ENCODE measurements at places on chromosomes 4 and X.

- no peak for DNase-seq
These were observed 18.5 kb downstream of the WDR1 start for GRCh38 chr4:10097906-10098779.

GRCh38 chr4:8557151-8558076 lies 22.8 kb upstream of the GPR78 start:
- no peak for DNase-seq

DNA sequence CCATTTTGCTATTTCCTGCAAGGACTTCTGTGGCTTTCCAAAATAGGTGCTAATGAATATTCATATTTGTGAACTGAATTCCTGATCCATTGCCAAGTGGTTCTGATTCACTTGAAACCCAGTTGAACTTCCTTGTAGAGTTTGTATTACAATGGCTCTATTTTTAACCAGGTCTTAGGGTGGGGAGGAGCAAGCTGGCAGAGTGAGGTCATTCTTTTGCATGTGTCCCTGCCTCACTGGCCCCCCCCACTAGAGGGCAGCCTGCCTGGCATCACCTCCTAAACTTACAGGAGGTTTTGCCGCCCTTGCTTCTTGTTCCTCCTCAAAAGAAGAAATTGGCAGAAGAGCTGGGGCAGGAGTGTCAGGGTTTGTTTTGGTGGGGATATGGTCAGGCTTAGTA lies 10.5 kb downstream of the PTTG2 start:
- peak; percentile 74 for DNase-seq

DNA sequence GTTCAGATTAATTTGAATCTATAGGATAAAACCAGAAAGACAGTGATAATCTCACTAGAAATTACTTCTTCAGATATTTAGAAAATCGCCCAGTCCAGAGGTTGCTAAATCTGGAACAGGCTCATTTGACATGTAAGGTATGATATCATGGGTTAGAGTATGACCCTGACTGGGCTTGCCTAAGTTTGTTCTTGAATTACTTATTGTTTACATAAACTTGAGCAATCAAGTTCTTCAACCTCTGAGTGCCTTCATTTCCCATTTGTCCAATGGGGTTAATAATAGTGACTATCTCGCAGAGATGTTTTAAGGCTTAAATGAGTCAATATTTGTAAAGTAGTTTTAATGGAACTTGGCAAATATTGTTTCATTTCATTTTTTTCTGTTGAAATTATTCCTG lies 1947.6 kb upstream of the IGFBP7 start:
- DNase-seq: no peak

DNA sequence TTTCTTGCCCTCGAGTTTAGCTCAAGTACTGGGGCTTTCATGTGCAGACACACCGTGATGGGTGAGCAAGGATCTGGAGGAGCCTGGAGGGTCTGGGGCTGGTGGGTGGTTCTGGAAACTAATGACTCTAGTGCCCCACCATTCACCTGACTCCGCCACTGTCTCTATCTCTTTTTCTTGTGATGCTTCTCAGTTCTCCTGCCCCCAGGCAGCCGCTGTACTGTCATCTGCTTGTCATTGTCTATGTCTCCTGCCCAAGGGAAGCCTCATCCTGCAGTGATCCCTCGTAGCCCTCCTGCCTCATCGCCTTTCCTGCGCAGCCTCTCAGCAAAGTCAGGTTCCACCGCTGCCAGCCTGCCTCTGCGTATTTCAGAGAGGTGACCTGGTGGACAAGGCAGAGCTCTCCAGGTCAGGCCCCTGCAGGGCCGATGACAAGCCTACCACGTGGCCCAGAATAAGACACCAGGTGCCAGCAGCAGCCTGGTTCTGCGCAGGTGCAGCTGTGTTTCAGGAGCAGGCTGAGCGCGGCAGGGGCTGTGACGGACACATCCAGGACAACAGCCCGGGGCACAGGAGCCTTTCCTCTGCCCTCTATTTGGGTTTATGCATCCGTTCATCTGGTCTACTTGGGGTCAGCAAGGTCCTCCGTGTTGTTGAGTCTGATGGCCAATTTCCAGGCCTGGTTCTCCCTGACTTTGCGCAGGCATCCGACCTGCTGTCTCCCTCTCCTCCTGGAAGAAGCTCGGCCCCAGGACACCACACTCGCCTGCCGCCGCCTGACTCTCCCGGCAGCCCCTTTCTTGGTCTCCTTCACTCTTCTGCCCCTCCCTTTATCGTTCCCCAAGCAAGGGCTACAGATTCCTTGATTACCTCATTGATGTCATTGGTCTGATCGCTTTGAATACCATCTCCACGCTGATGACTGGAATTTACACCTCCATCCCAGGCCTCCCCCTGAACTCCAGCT lies 30.9 kb upstream of the CDKN2AIP start:
- DNase-seq: no peak

- DNase-seq: no peak
These were observed 708.8 kb upstream of the GRIA3 start for GRCh38 chrX:122475306-122475705.

DNA sequence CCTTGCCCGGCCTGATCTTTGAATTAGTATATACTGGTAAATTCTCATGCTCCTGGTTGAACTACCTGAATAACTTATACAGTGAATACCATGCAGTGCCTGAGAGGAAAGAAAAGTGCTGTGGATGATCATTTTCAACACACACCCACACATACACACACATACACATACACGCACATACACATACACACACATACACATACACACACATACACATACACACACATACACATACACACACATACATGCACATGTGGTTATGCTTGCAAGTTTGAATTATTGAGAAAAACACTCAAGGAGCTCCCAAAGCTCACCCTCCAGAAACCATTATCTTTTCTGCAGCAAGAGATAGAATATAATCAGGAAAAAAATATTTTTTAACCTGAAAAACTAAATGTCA lies 366.9 kb upstream of the RASGEF1B start:
- no peak for DNase-seq

DNA sequence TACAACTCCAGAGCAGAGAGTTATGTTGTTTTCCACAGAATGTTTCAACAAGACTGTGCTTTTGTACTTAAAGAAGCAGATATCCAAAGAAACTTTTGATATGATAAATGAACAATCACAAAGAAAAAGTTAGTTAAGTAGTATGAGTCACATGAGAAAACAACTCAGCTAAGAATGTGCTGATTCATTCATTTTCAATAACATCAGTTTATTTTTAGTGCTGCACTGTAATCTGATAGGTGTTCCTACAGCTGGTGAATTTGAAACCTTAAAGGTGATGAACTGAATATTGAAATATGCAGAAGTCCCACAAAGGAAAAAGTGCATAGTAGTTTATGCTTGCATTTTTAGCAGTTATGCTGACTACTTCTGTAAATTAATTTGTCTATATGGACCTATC lies 180.3 kb upstream of the TENM3 start:
- peak; percentile 49 for DNase-seq

- DNase-seq: no peak
These were observed 67.0 kb upstream of the BCOR start for GRCh38 chrX:40164751-40165150.

DNA sequence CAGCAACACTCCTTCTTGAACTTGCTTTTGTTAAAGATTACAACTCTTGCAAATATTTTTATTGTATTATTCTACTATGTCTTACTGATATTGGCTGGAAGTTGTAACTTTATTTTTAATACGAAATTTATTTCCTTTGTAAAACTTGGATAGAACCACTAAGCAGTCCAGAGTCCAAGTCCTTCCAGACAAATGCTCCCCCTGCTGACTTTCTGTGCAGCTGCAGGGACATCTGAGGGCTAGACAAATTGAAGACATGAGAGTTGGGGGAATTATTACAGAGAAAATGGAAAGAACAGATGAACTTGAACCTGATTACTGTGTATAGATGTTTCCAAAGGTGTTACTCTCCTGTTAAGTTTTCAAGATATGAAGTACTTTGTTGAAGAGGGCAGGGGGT lies 238.8 kb downstream of the GRIA3 start:
- DNase-seq: peak; percentile 51

DNA sequence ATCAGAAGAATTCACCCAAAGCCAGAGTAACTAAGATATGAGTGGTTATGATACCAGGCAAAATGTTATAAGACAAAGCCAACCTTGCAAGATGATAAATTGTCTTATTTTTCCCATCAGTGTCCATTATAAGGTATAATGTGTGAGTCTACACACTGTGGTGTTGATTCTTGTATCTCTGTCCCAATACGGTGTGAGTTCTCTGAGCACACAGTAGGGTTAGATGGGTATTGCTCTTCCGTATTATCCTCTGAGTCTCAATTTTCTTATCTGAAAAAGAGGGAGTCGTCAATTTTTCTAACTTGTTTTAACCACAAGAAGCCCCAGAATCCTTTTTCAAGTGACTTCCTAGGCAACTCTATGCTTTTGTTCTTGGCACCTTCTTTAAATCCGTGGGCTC lies 69.9 kb downstream of the HMGB2 start:
- DNase-seq: no peak

DNA sequence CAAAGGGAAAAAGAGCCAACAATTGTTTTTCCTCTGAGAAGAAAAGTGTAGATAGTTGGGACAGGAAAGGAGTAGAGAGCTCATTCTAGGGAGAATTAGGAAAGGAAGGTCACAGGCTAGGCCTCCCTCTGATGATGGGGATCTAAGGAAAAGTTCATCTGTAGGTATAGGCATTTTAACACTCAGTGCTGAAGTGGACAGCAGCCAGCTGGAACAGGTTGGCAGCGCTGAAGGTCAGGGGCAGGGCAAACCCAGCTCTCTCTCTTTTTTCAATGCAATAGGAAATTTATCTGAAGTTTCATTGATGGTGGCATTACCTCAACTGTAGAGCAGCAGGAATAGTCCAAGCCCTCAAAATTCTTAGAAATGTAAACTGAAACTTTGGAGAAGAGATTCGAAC lies 98.5 kb upstream of the ETNPPL start:
- DNase-seq: peak; percentile 31

GRCh38 chr4:114249561-114249960 lies 270.1 kb upstream of the ARSJ start:
- DNase-seq: no peak

GRCh38 chr4:17296921-17297890 lies 214.7 kb downstream of the QDPR start:
- DNase-seq: no peak

DNA sequence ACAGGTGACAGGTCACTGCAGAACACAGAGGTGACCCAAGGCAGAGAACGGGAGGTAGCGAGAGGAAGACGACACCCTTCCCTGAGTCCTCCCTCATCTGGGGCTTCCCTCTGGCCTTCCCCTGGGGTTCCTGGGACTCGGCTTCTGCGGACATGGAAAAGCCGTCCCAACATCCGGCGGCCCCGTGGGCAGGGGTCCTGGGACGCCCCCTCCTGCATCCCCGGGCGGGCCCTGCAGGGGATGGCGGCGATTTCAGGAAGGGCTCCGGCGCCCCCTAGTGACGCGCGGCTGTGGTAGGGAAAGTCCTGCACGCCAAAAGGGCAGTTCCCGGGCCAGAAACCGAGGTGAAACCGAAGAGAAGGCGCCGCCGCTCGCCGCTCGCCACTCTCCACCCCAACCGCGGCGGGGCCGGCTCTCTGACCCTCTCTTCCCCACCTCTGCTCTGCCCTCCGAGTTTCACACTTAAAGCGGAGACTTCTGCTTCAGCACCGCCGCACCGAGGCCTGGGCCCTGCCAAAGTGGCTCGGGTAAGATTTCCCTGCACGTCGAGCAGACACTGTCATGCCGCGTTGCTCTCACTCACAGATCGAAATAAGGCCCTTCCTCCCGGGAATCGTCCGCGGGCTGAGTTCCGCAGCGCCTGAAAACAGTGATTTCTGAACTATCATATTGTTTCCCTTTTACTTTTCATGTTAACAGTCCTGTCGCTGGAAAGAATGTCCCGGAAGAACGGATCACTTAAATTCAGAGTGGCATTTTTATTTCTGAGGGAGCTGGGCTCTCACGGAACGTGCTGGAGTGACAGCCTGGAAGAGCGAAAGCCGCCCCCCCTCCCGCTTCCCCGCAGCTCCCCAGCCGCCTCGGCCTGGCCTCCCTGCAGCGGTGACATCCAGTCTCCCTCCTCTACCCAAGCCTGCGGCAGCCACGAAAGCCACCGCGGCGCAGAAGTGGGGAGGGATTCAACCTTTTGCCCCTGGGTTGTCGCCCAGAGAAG lies 110.6 kb downstream of the DCTD start:
- peak; percentile 57 for DNase-seq

- DNase-seq: no peak
These were observed 53.1 kb downstream of the ZNF732 start for GRCh38 chr4:252065-252601.

GRCh38 chr4:26204911-26205370 lies 115.9 kb upstream of the RBPJ start:
- DNase-seq: no peak

- DNase-seq: no peak
These were observed 56.7 kb upstream of the ADGRL3 start for GRCh38 chr4:61143461-61143860.

- DNase-seq: no peak
These were observed 599.9 kb downstream of the IL15 start for GRCh38 chr4:142236268-142236667.

DNA sequence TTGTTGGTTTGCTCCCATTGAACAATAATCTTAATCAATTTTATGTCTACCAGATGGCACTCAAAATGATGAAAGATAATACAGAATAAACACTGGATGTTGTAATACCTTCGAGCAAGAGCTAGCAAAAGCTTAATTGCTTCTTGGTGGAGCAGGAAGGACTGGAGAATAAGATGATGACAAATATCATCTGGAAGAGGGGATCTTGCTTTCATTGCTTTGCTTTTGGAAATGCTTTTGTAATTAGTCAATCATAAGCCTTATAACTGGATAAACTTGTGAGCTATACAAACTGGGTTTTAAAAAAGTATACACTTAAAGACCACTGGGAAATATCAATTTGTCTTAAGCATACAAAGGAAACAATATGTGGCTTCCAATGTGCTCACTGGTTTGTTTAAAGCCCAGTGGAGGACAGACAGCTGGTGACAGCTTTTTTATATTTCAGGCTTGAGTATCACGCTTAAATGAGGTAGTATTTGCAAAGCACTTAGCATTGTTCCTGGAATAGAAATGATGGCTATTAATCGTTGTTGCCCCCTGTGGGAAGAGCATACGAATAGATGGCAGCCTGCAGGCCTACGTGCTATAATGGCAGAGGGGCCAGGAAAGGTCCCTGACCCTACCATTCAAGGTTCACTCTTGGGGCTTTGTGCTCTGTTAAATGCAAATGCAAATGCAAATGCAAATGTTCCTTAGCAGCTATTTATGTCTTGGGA lies 61.2 kb downstream of the TMEM150C start:
- DNase-seq: no peak

- no peak for DNase-seq
These were observed 33.3 kb downstream of the PKD2 start for GRCh38 chr4:88040707-88041106.

DNA sequence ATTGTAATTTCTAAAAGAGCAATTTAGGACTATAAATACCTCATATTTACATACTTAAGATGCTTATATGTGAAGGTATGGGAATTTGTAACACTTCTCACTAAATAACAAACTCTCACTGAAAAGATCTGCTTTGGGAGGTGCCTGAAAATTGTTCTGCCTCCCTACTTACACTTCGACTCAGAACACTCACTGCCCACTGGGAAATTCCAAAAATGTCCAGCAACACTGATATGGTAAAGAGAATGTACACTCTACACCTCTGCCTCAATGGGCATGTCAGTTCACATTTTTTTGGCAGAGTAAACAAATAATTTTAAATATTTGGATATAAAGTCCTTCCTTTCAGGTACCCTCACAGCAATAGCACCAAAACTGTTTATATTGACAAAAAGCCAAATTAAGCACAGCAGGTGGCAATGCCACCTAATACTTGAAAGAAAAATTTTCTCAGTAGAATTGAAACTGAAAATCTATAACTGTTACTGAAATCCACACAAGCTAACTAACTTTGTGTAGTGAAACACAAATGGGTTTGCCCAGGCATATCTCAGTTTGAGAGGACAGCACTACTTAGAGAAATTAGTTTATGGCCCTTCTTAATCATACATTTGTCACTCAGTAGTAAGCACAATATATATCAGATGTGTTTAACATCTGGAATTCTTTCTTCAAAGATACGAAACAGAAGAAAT lies 67.1 kb downstream of the PRDM5 start:
- no peak for DNase-seq
